Mammary epithelial cell (primary cell): ENCODE measurements at places on chromosomes 7 and 10. TPM values are rescaled to one million over a fixed set of nuclear protein-coding genes. Genes with fewer than 3 reads are reported as not detected.
A peak's percentile ranks its signal among the peaks of the same experiment; 100 is the strongest.

- no peak for DNase-seq
These were observed 95.2 kb downstream of the ORC5 start for GRCh38 chr7:104112623-104113022.

DNA sequence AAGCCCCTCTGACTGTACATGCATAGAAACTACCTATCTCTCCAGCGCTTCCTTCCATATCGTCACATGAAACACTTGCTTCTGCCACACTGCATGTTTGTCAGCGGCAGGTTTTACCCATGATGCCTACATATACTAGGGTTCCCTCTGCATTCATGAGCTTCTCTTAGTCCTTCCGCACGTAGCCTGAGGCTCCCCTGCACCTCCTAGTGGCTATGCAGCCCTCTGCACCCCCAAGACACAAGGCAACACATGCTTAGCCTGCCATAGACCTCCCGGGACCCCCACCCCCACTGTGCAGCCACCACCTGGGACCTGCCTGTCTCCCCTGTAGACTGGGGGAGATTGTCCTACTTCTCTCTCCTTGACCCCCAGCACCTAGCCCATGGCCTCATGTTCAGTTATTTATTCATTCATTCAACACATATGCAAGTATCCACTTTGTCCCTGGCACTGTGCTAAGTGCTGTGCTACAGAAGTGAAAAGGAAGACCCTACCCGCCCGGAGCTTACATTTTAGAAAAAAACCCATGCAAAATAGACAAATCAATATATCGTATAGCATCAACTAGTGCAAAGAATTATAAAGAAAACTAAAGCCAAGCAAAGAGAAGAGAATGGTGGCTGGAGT lies 23.5 kb downstream of the TMEM273 start:
- peak; percentile 3 for DNase-seq

DNA sequence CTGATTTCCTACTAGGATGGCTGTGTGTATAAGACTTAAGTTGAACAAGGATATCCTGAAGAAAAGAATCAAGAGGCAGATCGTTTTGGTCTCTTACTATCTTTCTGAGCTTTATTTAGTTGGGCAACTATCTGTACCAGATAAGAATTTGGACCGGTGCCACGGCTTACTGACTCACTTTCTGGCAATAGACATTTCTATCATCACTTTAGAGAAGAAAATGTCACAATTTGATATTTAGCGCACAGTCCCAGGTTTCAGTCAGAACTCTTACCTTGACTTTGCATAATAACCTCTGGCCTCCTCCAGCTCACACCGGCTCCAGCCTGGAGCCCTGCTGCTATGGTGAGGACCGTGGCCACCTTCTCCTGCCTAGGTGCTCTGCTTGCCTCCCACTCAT lies 218.2 kb upstream of the MDFIC start:
- DNase-seq: peak; percentile 1

- no peak for DNase-seq
These were observed 69.1 kb downstream of the C10orf120 start for GRCh38 chr10:122630526-122630925.

DNA sequence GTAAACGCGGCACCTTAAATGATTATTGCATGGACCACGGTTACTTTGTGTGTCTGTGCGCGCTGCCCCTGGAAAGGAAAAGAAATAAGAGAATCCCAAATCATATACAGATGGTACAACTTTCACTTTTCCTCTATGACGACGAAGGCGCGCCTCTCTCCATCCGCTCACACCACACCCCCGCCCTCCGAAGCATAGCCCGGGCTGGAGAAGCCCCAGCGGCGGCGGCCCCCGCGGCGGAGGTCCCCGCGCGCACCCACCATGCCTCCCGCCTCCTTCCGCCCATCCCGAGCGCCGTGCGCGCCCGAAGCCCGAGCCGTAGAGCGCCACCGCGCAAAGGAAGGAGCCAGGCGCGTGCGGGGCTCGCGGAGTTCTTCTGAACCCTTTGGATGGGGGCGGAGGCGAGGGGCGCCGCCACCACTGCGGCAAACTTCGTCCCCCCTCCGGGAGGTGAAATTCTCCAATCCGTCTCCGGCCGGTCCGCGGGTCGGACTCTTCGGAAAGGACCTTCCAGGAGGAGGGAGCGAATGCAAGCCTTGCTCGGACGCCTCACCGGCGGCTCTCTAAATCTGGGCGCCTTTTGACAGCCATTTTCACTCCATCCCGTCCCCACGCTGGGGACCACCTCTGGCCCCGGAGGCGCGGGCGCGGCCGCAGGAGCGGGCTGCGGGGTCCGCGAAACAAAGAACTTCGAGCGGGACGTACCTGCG lies 588 bp downstream of the GLI3 start:
- DNase-seq: peak; percentile 70

DNA sequence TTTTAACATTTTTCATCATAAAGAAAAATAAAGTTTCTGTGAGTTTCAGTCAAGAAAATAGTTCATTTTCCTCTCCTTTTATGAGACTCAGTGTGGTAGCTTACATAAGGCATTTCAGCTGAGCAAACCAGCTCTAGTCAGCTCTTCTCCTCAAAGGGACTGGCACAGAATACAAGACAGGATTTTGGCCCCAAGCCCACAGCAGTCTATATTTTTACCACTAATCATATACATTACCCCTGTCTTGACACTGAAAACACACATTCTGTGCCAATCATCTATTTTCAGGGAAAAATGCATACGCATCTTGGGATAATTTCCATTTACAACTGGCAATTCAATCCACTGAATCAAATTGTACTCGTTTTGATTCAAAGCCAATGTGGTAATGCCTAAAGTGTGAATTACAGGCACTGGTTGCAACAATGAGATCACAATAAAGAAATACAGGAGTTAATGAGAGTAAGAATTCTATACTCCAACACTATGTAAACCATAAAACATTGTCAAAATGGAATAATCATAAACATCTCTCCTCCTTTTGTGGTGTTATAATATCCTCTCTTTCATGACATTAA lies 186.4 kb downstream of the CACNA2D1 start:
- DNase-seq: no peak

GRCh38 chr7:45196374-45196773 lies 38.8 kb downstream of the RAMP3 start:
- no peak for DNase-seq

- peak; percentile 25 for DNase-seq
These were observed 76.4 kb downstream of the DOCK4 start for GRCh38 chr7:112129655-112130323.

The DIP2C gene
- polyA plus RNA-seq: 0.10 TPM

DNA sequence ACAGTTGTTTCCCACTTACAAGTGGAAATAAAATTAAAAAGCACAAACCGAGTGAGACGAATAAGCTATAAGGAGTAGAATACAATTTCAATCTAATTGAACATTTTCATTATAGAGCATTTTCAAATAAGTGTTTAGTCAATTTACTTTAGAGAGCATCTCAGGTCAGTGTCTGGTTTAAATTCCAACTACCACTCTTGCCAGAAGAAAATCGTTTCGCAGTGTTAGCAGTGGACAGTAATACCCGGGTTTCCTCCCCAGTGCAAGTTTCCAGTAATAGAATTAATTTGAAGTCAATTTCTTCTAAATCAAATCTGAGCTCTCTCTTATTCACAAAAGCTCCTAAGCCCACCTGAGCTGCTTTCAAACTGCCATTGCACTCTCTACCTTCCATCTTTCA lies 45.7 kb downstream of the CREB3L2 start:
- DNase-seq: no peak

DNA sequence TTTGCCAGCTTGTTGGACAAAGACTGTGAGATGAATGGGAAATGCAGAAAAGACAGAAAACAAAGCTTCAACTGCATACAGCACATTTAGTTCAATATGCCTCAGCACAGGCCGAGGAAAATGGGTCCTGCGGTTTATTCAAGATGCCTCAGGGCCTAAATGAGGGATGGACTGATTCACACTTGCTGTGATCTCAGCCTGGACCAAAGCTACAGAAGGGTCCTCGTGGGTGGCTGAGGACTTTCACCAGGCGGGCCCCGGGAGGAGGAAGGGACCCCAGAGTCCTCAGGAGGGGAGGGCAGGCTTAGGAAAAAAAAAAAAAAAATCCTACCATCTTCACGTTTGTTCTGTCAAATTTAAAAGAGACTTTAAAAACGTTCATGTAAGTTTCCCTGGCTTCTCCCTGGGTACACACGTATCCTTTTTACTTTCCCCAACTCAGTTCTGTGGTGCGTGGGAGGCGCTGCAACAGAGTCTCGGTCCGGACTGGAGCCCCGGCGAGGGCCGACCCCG lies 624 bp upstream of the ZNF783 start:
- peak; percentile 76 for DNase-seq

- peak; percentile 46 for DNase-seq
These were observed 1.9 kb upstream of the AEBP1 start for GRCh38 chr7:44101966-44102845.

The TUBB8 gene
- polyA plus RNA-seq: 0.02 TPM
